ENCODE measurements at places on chromosomes 1 and 21.
A peak's percentile ranks its signal among the peaks of the same experiment; 100 is the strongest.

DNA sequence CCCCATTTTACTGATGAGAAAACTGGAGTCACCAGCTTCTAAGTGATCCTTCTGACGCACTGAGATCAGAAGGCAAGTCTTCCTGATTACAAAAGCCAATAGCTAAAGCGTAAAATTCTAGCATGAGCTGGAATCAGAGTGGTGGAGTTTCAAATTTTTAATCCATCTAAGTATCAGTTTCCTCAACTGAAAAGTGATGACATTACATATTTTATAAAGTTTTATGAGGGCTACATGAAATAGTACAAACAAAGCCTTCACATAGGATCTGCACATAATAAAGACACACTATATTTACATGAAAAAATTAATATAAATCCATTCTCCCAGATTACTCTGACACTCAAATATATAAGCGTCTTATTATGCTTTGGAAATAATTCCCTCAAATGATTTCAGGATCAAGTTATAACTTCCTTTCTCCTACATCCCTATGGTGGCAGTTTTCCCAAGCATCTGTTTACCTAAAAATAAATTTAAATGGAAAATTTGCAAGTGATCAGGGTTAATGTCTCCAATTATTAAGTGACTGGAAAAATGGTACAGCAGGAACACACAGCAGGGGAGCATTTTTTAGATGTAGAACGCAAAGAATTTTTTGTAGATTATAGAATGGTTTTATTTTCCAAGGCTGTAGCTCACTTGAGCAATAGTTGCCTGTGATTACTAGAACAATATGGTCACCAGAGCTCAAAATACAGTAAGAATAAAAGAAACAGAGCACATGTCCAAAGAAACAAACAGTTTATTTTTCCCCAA lies 490.4 kb upstream of the C1orf87 start:
- no peak for DNase-seq

- no peak for DNase-seq
Measured at GRCh38 chr1:168303716-168304540, 23.3 kb downstream of the TBX19 start.

- no peak for DNase-seq
Measured at GRCh38 chr1:97814121-97814520, 106.7 kb downstream of the DPYD start.

- DNase-seq, result peak; percentile 76
Measured at GRCh38 chr1:161227196-161227871, 1.5 kb downstream of the TOMM40L start.

GRCh38 chr1:30229960-30230359 lies 493.4 kb downstream of the MATN1 start:
- DNase-seq, result no peak

DNA sequence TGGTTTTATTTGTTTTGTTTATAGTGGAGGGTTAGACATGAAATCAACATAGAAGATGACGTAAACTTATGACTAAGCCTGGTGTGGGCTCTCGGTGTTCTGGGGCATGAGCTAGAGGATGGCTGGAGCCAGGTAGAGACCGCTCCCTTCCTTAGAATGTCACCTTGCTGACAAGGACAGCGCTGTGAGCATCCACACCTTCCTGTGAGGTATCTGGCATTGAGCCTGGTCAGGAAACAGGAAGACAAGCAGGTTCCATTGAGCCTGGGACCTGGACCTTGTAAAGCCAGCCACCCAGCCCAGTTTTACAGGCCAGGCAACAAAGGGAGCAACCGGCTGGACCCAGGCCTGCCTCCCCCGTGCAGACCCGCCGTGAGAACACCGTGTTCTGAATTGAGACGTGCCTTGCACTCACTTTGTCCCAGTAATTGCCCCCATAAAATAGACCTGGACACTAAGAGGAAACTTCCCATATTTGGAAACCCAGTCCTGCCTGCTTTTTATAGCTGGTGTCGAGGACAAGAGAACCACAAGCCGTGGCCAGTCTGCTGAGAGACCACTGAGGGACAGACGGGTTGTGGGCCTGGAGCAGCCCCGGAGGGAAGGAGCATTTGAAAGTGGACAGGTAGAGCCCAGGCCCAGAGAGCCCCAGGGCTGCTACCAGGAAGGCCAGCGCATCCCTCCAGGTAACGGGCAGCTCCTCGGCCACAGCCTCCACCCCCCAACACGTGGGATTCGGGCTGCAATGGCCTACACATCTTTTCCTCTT lies 78.0 kb downstream of the PDE9A start:
- DNase-seq, result no peak

- no peak for DNase-seq
Measured at GRCh38 chr1:227732586-227733308, 2.4 kb downstream of the JMJD4 start.

GRCh38 chr1:236576004-236576403 lies 28.3 kb downstream of the HEATR1 start:
- DNase-seq, result no peak
